Frontal cortex (tissue), 4 donors: ENCODE measurements at places on chromosomes 7 and 10.
A peak's percentile ranks its signal among the peaks of the same experiment; 100 is the strongest.

GRCh38 chr10:4947635-4948596 lies 15.3 kb upstream of the AKR1C1 start:
- DNase-seq, result peak; percentile 36

- no peak for DNase-seq
Observed at GRCh38 chr7:131072505-131073091, 255.1 kb upstream of the MKLN1 start.

GRCh38 chr7:1058311-1058710 lies 14.0 kb downstream of the GPR146 start:
- no peak for DNase-seq

DNA sequence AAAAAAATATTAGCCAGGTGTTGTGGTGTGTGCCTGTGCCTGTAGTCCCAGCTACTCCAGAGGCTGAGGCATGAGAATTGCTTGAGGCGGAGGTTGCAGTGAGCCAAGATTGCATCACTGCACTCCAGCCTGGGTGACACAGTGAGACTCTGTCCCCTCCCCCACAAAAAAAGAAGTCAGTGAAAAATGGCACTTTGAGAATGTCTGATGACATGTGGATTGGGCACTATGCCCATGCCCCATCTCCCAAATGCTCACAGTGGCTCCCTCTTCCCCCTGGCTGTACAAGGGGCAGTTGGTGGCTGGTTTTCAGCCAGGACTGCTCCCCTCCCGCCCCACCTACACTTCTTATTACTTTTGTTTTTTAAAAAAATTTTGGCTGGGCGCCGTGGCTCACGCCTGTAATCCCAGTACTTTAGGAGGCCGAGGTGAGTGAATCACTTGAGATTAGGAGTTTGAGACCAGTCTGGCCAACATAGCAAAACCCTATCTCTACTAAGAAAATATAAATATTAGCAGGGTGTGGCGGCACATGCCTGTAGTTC lies 26.1 kb downstream of the IL15RA start:
- DNase-seq, result no peak

DNA sequence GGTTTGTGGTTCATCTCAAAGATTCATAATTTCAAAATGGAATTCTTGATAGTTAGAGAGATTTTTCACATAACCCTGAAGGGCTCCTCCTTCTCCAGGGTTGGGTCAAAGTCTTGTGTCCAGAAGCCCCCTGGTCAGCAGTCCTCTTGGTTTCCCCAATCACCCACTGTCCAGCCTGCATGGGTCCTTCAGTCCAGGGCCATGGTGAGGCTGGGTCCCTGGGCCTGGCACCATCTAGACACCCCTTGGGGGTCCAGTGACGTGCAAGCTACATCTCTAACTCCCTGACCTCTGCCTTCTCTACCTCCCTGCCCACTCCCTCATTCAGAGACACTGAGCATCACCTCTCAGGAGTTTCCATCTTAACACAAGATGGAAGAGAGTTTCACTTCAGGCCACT lies 26.1 kb downstream of the ANXA8 start:
- no peak for DNase-seq

- DNase-seq, result no peak
Observed at GRCh38 chr7:19110776-19111175, 6.7 kb downstream of the TWIST1 start.

DNA sequence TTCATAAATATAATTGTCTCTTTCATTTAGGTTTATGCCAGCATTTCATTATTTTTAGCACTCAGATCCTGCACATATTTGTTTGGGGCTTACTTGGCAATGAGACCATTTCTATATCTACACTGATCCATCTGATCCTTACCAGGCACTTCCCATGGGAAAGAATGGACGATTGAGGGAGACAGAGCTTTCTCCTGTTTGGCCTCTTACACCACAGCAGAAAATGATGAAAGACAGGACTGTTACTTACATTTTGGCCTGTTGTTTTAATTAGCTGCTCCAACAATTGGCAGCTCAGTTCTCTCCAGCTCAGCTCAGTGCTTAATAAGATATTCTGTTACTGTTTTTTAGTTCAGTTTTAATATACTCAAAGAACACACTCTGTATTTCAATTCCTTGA lies 77.6 kb upstream of the RSU1 start:
- DNase-seq, result no peak

DNA sequence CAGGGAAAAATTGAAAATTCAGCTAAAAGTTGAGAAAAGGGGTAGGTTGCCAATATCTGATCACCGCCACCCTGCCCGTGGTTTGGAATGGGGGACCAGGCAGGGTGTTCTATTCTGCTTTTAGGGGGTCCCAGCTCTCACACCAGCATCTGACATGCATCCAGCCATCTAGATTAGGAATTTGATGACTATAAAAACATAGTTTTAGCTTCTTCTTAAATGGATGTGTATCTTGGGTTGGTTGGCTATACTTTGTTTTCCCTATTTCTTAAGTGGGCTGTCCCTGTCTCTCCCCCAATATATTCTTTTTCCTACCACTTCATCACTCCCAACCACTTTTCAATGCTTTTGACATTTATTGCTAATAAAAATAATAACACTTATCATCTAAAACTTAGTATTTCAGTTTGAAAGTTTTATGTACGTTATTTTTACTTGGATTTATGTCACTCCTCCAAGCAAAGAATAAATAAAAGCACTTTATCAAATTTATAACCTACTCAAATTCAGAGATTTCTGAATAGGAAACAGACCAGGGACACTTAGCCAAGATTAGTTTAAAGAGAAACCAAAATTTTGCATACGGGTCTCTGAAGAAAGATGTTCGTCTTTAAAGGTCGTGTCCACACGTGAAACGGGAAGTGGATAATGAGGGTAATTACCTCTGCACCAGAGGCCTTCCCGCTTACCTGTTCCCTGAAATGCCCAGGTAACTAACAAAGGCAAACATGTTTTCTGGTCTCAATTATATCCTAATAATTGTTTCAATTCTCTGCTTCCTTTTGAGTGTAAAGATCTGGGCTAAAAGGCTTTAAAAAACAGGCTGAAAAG lies 233.2 kb upstream of the AUTS2 start:
- no peak for DNase-seq

- no peak for DNase-seq
Observed at GRCh38 chr7:154620141-154620755, 382.7 kb downstream of the PAXIP1 start.

- no peak for DNase-seq
Observed at GRCh38 chr7:101128040-101128834, 1.3 kb downstream of the SERPINE1 start.

DNA sequence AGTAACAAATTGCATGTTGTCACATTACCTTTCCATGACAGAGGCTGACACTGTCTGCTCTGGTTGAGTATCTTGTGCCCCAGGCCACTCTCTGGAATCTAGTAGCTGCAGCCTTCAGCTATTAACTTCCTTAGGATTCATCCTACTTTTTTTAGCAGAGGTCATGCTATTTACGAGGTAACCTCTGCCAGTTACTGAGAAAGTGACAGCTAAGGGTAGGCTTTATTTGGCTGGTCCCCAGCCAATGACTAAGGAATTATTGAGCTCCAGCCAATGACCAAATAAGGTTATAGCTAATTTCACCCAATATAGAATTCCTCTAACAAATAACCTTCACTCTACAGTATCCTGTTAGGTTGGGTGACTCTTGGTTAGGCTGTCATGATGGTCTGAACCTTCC lies 1361.7 kb downstream of the XPNPEP1 start:
- DNase-seq, result no peak

DNA sequence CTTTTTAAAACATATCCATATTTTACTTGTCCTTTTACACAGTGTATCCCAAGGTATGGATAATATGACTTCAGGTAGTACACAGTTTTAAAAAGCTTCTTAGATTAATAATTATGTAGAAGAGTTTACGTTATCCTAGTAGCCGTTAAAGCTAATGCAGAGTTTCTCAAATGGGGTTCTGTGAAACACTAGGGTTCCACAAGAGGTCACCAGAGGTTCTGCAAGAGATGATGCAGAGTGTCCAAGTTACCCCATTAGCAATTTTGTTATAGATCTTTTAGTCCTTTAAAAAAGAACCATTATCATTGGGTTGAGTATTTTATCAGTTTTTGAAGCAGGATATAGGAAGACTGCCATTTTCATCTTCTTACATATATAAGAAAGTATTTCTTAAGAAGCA lies 298.9 kb upstream of the HPS1 start:
- no peak for DNase-seq

DNA sequence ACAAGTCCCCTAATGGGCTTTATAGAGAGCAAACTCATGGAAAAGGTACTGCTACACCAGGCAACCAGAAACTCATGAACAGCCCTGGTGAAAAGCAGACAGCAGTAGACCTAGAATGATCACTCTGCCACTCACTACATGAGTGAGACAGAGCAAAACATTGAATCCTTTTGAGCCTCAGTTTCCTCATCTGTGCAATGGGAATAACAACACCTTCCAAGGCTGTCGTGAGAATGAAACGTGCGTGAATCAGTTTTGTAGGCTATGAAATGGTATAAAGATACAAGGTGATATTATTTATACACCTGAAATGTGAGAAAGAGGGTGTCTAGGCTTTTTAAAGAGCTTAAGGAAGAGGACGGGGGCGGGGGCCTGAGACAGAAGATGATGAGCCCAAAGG lies 14.3 kb upstream of the PROSER2 start:
- DNase-seq, result no peak

GRCh38 chr10:51896849-51897248 lies 197.5 kb upstream of the CSTF2T start:
- no peak for DNase-seq

- DNase-seq, result no peak
Observed at GRCh38 chr7:15889507-15889906, 203.0 kb upstream of the MEOX2 start.

DNA sequence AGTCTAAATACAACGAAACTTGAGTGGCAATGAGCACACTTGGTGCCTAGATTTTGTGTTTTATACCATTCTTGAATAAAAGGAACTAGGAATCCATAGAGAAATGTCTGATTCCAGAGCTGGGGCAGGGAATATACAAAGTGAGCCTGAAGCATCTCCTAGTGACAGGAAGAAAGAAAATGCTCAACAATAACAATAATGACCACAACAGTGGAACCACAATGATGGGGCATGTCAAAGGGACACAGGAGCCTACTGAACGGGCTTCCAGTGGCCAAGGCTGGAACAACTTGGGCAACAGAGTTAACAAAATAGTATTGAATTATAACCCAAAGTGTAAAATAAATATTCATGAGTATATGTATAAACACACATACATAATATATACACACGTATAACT lies 94.4 kb upstream of the ADCY1 start:
- no peak for DNase-seq

DNA sequence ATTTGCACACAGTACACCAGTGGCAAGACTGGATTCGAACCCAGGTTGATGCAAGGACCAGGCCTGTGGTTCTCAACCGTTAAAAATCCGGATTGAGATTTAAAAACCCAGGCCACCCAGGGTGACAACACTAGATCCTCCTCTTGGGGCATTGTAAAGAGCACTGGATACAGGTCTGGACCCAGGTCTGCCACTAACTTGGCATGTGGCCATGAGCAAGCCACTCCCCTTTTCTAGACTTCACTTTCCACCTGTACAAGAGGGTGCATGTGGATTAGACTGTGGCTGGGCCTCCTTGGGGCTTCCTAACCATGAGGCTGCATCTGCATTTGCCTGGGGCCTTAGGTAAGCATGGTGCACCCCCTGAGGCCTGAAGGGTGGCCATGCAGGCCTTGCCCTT lies 21.7 kb upstream of the SLC29A3 start:
- DNase-seq, result no peak

DNA sequence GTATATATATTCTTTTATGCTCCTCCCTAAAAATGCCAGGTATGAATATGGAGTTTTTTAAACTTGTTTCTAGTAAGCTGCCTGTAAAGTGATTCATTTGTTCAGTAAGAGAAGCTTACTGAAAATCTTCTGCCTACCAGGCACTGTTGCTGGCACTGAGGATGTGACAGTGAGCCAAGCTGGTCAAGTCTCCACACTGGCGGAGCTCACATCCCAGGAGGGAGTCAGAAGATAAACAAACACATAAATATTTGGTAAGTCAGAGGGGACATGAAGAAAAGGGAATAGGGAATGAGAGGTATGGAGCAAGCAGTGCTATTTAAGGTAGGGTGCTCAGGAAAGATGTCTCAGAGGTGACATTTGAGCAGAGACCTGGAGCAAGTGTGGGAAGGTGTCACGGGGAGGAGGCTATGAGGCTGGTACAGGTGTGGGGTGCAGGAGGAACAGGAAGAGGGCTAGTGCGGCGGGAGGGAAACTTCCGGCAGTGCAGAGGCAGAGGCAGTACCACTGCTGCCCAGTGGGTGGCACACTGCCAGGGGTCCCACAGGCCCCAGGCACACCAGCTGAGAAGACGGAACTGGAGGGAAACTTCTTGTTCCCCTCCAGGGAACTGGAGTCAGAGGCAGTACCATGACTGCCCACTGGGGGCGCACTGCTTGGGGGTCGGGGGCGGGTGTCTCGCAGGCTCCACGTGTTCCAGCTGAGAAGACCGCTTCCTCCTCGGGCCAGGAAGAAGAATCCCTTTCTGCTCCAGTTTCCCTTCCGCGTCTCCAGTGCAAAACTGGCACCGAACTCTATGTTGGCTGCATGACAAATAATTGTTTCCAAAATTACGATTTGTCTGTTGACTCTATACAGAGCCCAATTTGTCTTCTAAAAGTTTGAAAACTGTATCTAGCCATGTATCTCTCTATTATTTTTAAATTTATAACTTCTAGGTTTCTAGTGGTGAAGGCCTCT lies 161.0 kb downstream of the TEX36 start:
- no peak for DNase-seq

GRCh38 chr10:89693176-89693575 lies 8.2 kb upstream of the KIF20B start:
- no peak for DNase-seq

GRCh38 chr10:61758433-61758832 lies 95.7 kb downstream of the CABCOCO1 start:
- no peak for DNase-seq

DNA sequence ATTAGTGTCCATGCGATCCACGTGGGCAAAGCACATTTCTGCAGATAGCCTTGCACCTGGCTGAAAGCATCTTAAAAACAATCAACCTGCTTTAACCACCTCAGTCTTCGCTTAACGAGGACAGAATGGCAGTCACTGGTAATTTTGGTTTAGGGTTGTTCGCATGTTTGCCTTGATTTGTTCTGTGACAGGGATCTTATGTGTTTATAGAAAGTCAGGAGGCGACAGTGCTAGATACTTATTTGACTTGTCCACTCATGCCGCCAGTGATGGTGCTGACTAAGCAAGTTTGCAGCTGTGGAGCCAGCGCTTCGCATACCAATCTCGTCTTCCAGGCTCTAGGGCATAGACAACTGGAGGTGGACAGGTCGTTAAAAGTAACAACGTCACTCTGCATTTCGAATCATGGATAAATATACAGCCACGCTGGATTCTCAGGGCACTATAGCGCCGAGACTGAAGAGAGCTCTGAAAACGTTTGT lies 1.2 kb upstream of the TMEM243 start:
- no peak for DNase-seq

- no peak for DNase-seq
Observed at GRCh38 chr10:128364631-128365030, 238.4 kb upstream of the MKI67 start.
